Glutamatergic neuron (in vitro differentiated cells): ENCODE measurements at places on chromosomes 13 and 19. TPM values are rescaled to one million over a fixed set of nuclear protein-coding genes. Genes with fewer than 3 reads are reported as not detected.

DNA sequence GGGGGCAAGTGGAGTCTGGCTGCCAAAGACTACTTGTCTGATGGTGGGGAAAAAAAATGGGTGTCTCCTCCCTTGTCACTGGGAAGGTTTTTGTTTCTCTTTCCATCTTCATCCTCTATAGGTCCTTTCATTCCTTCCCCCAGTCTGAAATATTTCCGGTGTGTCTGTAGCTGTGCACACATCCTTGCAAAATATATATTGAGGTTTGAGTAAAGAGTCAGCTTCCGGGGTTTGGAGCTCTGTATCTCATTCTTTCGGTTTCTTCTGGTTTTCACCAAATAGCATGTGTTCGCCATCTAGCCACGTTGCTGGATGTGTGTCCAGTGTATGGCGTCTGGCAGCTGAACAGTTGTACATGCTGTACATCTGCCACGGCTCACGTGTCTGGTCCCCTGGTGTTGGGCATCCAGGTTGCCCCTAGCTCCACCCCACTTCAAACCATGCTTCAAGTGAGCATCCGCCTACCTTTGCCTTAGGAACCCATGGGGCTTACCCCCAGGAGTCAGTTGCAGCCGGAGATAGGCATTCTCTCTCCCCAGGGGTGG is 142.2 kb downstream of the SIPA1L3 start:
- no peak for DNase-seq

DNA sequence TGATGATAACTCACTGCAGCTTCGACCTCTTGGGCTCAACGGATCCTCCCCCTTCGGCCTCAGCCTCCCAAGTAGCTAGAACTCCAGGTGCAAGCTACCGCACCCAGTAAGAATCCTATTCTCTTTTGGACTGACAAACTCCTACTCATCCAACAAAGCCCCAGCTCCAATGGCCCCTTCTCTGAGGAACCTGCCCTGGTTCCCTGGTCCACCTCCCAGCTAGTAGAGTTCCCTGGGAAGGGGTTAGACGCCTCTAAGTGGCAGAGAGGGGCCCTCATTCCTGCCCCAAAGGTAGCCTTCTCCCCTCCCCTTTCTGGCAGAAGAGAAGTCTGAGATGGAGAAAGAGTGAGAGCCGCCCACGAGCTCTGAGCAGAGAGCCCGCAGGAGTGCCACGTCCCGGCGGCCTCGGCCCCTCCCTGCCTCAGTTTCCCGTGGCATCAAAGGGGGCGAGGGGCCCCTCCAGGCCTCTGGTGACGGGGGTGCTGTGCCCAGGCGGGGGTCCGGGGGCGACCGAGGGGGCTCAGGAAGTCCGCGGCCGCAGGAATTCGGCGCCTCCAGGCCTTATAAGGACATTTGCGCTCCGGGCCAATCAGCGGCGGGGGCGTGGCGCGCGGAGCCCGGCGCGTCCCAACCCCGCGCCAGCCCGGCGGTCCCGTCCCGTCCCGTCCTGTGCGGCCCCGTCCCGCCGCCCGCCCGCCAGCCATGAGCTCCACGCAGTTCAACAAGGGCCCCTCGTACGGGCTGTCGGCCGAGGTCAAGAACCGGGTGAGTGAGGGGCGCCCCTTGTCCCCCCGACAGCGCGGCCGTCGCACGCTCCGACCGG is at the start of gene CNN2:
Gene CNN2 (plus strand): TSS at position 649 of the 823 bp plus-strand sequence. CDS start 54 bp downstream, at position 703.
- DNase-seq = peak; percentile 81

- no peak for DNase-seq
Measured at GRCh38 chr13:48188131-48188530, 44.9 kb upstream of the ITM2B start.

DNA sequence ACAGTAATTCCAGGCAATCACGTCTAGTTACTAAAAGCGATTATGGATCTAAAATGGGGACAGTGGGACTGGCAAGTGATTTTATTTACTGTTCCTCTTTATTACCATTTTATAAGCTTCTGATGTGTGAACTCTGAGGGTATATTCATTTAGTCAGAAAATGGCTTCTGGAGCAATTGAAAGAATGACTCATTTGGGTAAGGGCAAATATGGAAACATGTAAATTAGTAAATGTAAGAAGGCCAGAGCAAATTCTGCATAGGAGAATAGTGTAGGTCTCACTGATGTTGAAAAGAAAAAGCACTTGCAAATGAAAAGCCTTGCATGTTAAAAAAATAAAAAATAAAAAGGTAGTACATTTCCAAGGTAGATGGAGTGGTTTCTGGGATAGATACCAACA is 262.2 kb downstream of the KLF5 start:
- no peak for DNase-seq

DNA sequence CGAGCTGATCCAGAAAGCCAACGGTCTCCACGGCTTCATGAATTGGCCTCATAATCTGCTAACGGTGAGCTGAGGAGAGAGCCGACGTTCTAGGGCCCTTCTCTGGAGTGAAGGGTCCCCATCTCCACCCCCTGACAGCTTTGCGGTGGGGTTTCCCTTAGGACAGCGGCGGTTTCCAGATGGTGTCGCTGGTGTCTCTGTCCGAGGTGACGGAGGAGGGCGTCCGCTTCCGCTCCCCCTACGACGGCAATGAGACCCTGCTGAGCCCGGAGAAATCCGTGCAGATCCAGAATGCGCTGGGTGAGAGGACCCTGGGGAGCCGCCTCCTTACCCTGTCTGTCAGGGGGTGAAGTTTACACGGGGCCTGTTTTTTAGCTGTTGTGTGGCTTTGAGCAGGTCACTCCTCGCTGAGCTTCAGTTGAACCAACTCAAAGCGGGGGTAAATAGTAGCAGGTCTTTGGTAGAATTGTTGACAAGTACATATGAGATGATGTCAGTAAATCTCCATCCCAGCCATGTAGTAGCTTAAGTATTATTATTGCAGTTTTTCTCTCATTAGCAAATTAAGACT is 801 bp downstream of the QTRT1 start:
- DNase-seq = peak; percentile 58

The PRR12 gene
- 39.2 TPM for total RNA-seq
